ENCODE measurements at places on chromosomes 2 and 18.

GRCh38 chr2:12277241-12278034 lies 439.3 kb upstream of the TRIB2 start:
- no peak for DNase-seq

- no peak for DNase-seq
Observed at GRCh38 chr2:217379807-217380206, 519.9 kb upstream of the TNP1 start.

DNA sequence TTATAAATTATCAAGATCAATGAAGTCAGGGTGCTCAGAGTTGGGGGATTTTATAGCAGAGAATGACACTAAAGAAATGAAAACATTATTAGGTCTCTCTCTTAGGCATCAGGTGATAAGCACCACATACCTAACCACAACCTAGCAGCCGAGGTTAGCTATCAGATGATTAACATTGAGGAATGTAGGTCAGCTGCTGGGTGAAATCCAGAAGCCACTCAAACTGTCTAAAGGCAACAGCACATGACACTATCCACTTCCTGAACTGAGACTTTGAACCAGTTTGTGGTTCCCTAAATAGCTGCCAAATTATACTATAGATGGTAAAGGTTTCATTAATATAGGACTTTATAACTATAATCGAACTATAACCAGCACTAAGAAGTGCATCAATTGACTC lies 4.7 kb downstream of the EPG5 start:
- DNase-seq, result no peak

DNA sequence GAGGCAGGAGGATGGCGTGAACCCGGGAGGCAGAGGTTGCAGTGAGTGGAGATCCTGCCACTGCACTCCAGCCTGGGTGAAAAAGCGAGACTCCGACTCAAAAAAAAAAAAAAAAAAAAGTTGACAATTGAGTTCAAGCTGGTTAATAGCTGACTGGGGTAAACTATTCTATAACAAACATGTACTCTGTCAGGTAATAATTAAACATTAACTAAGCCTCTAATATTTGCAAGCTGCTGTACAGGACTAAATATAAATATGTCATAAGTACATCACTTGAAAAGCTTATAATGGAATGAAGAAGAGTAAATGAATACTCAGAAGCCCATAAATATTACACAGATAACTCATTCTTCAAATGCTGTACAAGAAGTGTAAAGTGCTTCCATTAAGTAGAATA lies 190.4 kb upstream of the CRIM1 start:
- DNase-seq, result no peak

- DNase-seq, result no peak
Observed at GRCh38 chr18:48766026-48766425, 184.7 kb downstream of the SMAD7 start.

Measured in HuH-7.5 (cell line).